Smooth muscle cell of the pulmonary artery (primary cell): ENCODE measurements at places on chromosomes 16 and 17. TPM values are rescaled to one million over a fixed set of nuclear protein-coding genes. Genes with fewer than 3 reads are reported as not detected.

Gene DBNDD1
- 1.9 and 5.4 TPM in 2 replicates for total RNA-seq

Gene ZNF385C
- 0.03 TPM in 1 of 2 replicates, not detected in the other for total RNA-seq

Gene TPSAB1
- not detected in 2 replicates for total RNA-seq

Gene RAPGEFL1
- total RNA-seq, result 1.8 and 3.5 TPM in 2 replicates

Gene TLCD3B
- total RNA-seq, result 0.10 and 0.26 TPM in 2 replicates

Gene GPR179
- 0.07 and 0.10 TPM in 2 replicates for total RNA-seq

Gene SOCS3
- total RNA-seq, result 21.5 and 84.5 TPM in 2 replicates

Gene GJC1
- 27.7 and 40.1 TPM in 2 replicates for total RNA-seq

Gene SLC16A13
- total RNA-seq, result 0.85 and 1.1 TPM in 2 replicates

Gene APOBR
- not detected in 2 replicates for total RNA-seq

Gene THAP11
- 41.7 and 43.2 TPM in 2 replicates for total RNA-seq

Gene HELZ
- total RNA-seq, result 53.6 and 55.1 TPM in 2 replicates

Gene MT1A
- 1.1 TPM in 1 of 2 replicates, not detected in the other for total RNA-seq

Gene KREMEN2
- total RNA-seq, result not detected in 2 replicates

Gene WFIKKN2
- 0.07 TPM in 2 replicates for total RNA-seq

Gene TP53TG3D
- total RNA-seq, result 0.56 and 0.72 TPM in 2 replicates

Gene SHISA9
- total RNA-seq, result 0.03 TPM in 1 of 2 replicates, not detected in the other

Gene IFT20
- total RNA-seq, result 44.9 and 56.0 TPM in 2 replicates

Gene EIF3C
- total RNA-seq, result 165 and 230 TPM in 2 replicates

Gene ABAT
- 1.9 and 2.5 TPM in 2 replicates for total RNA-seq

Gene GUCY2D
- total RNA-seq, result not detected in 2 replicates

Gene ZG16
- total RNA-seq, result not detected in 2 replicates

Gene CARD14
- total RNA-seq, result 0.03 TPM in 1 of 2 replicates, not detected in the other

Gene BCL6B
- 0.20 and 0.36 TPM in 2 replicates for total RNA-seq

Gene CHMP6
- 13.6 and 17.9 TPM in 2 replicates for total RNA-seq

Gene NOXO1
- total RNA-seq, result not detected in 2 replicates
